ENCODE measurements at places on chromosomes 1 and 21.

DNA sequence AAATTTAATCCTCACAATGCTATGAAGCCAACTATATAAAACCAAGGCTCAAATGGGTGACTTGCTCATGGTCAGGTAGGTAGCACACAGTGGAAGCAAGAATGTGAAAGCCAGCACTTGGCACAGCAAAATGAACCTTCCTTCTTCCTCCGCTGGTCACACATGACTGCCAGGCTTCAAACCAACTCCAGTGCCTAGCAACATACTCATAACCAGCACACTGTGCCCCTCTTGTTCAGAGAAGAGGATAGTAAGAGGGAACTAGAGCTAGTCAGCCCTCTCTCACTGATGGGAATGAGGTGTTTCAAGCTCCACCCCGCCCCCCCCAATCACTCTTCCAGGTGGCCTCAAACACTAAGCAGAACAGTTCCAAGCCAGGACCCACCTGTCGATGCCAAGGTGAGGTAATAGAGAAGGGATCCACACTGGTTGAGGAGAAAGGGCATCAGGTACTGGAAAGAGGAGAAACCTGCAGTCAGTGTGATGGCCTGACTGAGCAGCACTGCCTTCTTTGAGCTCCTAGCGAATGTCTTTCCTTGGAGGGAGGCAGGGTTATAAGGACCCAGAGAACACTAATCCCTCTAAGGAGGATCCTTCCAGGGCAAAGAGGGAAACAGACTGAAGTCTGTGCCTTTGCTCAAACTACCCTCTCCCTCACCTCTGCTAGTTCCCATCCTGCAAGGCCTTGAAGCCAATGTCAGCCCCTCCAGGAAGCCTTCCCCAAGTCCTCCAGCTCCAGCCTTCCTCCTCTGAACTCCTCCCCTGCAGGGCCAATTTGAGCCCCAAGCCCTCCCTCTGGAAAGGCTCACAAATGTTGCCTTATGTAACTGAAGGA lies 1.2 kb downstream of the TMEM234 start:
- no peak for DNase-seq

GRCh38 chr21:33075128-33075527 lies 5.2 kb downstream of the OLIG1 start:
- no peak for DNase-seq

- DNase-seq = no peak
These were observed 132.8 kb upstream of the CD34 start for GRCh38 chr1:208043691-208044181.

DNA sequence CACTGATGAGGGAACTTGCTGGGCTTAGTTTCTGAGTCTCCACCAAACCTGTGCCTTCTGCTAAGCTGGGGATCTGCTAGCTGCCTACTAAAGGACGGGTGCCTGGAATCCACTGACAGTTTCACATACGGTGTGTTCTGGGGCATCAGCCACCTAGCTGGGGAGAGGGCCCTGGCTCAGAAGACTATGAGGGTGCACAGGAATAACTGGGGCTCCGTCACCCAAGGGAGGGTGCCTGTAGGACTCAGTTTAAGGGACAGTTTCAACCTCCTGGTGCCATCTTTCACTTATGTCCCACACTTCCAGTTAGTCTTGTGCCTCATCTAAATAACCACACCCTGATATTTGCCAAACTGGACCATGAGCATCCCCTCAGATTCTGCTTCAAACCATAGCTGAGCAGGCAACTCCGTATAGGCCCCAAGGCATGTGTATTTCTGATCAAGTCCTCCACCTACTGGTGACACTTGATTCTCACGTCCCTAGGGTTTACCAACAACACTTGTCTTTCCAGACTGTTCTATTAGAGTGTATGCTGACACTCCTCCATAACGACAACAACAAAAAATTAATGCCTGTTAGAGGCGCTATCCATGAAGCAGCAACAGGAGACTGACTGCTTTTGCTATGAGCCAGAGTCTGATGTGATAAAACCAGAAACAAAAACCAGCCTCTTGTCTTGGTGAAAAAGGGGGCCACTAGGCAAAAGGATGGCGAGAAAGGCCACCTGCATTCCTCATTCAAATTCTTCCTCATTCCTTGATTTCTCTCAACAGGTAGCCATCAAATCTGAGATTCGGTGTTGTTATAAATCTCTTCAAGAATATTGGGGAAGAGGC lies 55.0 kb upstream of the PAXBP1 start:
- DNase-seq = no peak

GRCh38 chr1:158840236-158840635 lies 9.1 kb downstream of the MNDA start:
- no peak for DNase-seq

GRCh38 chr1:103199001-103199400 lies 90.7 kb upstream of the COL11A1 start:
- no peak for DNase-seq

GRCh38 chr1:162570718-162571117 lies 9.2 kb downstream of the UAP1 start:
- DNase-seq = no peak

- no peak for DNase-seq
These were observed 192.9 kb upstream of the HP1BP3 start for GRCh38 chr1:20980051-20980450.

- DNase-seq = no peak
These were observed 72.7 kb downstream of the DIRAS3 start for GRCh38 chr1:67977756-67978155.

GRCh38 chr1:227449051-227449450 lies 114.3 kb upstream of the ZNF678 start:
- DNase-seq = no peak

DNA sequence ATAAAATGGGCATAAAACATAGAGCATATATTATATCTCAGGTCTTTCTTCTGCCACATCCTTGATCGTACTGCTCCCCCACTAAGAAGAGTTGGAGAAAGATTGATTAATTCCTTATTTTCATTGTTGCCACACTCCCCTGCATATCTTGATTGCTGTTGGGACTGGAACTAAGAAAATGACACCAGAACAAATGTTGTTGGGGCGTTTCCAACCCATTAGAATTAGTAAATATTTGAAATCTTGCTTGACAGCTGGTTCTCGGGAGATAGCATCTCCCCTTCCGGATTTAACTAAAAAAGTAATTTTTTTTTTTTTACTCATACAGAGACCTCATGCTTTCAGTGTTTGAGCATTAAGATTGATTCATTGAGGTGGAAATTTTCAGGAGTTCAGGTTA lies 493.0 kb upstream of the PLXNA2 start:
- no peak for DNase-seq

DNA sequence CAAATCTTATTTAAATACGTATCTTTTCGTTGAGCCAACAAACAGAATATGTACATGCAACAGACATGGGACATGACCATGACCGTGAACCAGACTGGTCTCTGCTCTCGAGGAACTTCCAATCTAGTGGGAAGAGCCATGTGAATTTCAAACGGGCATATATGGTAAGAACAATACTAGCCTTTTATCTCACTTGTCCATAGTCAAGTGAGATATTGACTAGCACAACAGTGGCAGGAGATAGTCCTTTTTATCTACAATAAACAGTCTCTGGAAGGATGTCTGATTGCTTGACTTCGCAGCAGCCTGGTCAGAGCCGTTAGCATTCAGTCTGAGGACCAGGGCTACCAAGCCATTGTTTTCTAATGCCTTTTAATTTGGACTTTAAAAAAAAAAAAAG lies 12.6 kb upstream of the PLA2G2C start:
- DNase-seq = no peak

GRCh38 chr1:94773296-94773809 lies 46.8 kb upstream of the SLC44A3 start:
- no peak for DNase-seq

- no peak for DNase-seq
These were observed 17.7 kb downstream of the COL6A2 start for GRCh38 chr21:46115441-46116188.

DNA sequence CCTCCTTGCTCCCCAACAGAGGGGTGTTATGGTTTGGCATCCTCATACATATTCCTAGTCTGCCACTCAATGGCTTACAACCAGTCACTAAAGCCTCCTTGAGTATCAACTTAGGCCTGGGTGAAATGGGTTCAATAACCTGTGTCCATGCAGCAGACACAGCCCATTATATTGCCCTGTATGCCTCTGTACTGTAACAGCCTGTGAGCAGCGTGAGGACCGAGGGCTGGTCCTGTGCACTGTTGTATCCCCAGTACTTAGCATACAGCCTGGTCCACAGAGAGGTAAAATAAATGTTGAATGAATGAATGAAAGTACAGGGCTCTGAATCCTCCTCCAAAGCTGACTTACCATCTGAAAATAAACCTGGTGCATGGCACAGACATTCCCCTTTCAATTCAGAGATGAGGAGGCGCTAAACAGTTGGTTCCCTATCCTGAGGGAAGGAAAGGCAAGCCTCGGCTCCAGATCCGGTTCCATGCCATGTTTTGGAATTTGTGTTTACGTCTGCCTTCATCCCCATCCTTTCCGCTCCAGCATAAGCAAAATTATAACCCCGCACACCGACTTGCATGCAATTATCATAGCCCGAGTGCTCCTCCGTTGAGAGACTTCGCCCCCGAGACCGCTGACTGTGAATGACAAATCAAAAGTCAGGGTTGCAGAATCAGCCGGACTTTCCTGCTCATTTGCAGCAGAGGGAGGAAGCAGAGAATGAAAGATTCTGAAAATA lies 45.0 kb upstream of the DNAJC6 start:
- DNase-seq = no peak

DNA sequence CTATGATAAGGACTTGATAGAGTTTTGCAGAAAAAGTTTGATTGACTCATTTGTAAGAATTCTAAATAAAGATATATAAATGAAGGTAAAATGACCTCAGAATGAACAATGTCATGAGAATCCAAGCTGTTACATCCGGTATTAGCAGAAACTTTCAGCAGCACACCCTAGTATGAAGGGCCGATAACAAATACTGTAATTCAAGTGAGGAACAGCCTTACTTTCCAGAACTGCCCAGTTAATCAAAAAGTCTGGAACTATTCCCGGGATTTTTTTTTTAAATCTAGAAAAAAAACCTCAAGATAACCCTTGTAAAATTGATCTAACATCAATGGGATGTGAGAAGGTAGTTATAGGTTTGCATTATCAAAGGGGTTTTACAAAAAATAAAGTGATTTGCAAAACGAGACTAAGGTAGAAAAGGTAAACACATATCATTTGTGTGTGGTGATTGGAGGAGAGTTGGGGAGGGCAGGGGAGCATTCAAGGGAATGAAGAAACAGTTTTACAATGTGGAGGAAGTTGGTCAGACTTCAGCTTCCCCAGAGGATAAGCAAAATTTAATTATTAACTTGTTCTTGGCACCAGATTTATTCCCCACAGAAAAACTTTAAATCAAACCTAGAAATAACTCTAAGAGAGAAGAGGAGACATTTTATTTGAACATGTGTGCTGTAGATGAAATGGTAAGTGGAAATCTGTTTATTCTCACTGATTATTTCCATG lies 75.9 kb upstream of the VCAM1 start:
- no peak for DNase-seq

GRCh38 chr1:89725631-89726030 lies 92.7 kb downstream of the LRRC8C start:
- no peak for DNase-seq

DNA sequence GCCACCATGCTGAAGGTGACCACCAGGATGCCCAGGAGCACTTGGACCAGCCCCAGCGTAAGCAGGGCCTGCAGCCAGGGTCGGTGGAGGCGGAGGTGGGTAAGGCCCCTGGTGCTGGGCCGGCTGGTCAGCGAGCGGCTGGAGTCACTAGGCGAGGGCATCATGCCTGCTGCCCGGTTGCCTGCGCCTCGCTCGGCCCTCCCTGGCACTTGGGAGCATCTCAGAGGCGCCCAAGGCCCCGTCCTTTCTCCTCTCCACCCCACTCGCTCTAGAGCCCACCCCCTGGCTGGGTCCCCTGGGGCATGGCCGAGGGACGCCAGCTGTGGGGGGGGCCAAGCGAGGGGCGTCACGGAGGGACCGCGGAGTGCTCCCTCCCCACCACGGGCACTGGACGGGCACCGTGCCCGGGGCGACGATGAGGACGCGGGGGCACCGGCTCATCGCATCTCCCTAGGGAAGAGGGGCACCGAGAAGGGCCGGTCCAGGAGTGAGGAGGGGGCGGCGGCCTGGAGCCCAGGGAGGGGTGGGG lies 505 bp downstream of the ENTREP3 start:
- no peak for DNase-seq

- no peak for DNase-seq
These were observed 106.2 kb upstream of the L1TD1 start for GRCh38 chr1:62088439-62088838.

DNA sequence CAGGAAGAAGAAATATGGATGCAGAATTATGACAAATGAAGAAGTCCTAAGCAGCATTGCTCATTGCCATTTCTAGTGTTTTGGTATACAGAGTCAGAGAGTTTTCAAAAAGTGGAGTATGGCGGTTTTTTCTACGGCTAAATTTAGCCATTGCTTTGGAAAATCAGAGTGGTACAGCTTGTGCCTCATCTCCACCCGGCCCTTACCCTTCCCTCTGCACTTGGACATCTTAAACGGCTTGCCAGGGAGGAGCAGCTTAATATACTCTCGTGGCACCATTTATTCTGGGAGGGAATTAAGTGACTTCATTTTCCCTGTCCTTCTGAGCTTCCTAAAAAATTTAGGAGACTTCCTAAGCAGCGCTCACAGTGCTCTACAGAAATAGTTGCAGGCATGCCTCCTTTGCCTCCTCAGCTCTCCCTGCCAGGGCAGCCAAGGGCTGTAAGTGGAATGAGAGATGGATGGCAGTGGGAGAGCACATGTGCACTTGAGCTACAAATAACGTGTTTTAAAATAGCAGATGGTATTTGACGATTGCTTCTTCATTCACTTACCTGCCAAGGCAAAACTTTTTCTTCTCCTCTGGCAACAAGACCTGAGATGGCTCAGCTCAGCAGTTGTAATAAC lies 51.5 kb upstream of the VAMP3 start:
- no peak for DNase-seq

DNA sequence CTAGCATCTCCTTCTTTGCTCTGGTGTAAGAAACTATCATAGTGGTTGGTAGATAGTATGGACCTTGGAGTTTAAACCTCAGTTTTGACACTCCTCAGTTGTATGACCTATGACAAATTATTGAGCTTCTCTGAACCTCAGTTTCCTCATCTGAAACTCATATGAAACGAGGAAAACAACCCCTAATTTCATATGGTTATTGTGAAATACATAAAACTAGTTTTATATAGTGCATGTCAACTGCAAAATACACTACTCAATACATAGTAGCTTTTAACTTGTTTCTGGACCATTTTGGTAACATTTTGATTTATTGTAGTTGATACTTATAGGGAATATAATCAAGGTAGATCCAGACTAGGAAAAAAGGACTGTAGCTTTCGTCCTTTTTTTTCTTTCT lies 32.9 kb downstream of the CLIC4 start:
- no peak for DNase-seq

DNA sequence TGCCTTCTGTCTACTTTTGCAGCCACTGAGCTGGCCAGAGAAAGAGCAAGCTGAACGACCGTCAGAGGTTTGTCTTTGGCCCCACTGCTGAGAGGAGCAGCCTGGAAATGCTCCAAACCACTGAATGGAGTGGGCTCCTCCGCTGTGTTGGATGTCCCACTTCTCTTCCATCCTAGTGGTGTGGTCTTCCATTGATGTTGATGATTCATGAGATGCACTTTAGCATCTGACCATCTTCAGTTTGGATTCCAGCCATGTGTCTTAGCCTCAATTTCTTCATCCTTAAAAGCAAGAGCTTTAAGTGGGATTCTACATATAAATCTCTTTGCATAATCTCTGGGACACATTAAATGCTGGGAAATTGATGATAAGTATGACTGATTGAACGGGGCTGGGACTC lies 276.9 kb downstream of the SIPA1L2 start:
- DNase-seq = no peak
